ENCODE measurements at places on chromosomes 2 and 18.

GRCh38 chr2:181146171-181146570 lies 165.8 kb downstream of the UBE2E3 start:
- no peak for DNase-seq

DNA sequence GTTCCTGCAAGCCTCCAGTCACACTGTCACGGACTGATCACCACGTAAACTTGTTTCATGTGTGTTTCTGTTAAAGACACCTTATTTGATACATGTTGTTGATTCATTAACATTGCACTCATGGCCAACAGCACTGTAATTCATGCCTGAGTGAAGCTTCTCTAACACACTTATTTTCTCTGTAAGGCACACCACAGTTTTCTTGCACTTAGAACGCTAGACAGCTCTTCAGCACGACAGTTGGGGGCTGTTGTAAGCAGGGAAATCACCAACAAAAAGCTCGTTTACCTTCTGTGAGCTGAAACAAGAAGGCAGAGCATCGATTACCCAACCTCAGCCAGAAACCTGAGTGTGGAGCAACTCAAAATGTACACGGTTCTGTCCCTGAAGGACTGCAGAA lies 28.1 kb downstream of the TNFRSF11A start:
- DNase-seq: no peak

- no peak for DNase-seq
Measured at GRCh38 chr2:216694826-216695217, 527 bp downstream of the IGFBP5 start.

DNA sequence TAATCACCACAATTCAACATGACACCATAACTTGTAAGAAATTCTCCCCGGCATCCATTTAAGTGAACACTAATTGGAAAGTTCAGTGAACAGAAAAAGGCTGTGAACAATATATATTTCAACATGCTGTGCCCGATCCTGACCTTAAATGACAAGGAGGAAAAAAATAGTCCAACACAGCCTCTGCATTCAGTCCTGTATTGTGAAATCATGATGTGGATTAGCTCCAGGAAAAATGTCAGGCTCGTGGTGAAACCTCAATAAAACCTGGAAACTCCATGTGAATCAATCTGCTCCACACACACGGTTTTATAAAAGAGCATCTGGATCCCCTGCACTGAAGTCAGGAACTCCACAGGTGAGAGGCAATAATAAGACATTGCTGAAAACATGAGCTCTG lies 145.4 kb upstream of the SPOPL start:
- peak; percentile 68 for DNase-seq

- no peak for DNase-seq
Measured at GRCh38 chr2:215780907-215781685, 232.3 kb downstream of the MREG start.

DNA sequence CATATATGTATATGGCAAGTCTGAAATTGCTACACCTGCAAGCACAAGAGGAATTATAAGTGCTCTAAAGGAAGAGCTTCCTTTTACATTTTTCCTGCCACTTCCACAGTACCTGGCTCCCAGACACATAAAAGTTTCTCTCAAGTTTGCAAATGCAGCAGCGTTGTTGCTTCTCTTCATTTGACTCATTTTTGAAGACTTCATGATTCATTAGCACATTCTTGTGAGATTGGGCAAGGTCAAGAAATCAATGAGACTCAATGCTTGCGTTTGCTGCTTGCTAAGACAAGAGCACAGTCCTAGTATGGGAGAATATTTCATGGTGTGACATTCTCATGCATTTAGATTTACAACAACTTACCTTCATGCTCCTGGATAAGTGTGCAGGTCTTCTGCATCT lies 42.6 kb upstream of the PDCL3 start:
- no peak for DNase-seq

DNA sequence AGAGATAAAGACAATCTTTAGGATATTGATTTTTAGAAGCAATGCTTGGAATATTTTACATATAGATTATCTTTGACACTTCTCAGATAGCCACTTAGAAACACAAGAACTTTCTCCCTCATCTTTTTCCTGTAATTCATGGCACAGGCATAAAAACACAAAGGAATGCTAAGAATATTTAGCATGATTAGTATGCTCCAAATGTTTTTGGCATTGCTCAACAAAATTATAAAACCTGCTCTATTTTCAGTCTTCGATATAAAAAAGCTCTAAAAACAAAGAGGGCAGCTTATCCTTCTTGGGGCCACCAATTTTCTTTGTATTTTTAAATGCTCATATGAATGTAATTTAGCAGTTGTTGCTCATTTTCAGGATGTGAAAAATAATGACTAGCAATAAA lies 90.8 kb downstream of the RAD51AP2 start:
- no peak for DNase-seq

DNA sequence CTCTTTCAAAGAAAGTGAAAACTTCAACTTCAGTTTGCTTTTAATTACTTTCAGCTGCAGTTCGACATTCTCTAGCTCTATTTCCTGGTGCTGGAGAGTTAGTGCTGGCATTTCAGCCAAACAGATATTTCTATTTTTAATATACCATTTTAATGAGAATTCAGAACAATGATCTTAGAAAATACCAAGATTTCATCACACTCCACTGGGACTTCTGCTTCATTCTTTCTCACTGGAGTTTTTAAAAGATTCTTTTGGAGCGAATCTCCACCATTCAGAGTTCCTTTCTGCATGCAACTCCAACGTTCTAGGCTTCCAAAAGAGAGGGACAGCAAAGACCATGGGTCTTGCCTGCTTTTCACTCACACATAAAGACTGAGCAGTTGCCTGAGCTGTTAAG lies 94.2 kb downstream of the CABLES1 start:
- no peak for DNase-seq

DNA sequence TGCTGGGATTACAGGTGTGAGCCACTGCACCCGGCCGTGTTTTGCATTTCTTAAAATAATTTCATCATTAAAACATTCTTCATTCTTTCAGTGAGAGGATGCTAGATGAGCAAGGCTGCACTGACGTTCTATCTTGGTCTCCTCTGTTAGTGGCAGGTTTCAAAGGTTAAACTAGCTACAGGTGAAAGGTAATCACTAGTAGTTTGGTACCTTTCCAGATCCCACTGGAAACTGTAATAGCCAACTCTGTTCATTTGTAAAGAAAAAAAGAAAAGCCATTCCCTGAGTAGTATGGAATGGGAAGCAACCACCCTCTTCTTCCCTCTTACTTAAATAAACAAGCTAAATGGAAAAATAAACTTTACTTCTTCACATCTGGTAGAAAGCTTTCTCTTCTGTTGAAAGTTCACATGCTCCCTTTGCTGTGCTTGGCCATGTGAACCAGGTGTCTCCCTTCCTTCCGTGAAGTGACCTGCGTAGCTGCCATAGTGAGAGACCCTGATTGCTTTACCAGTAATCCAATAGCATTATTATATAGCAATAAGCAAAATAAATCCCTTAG lies 94.0 kb downstream of the GREB1L start:
- no peak for DNase-seq

GRCh38 chr2:133139847-133140533 lies 428.3 kb downstream of the NCKAP5 start:
- DNase-seq: no peak

GRCh38 chr2:212097001-212097400 lies 441.6 kb downstream of the ERBB4 start:
- DNase-seq: no peak

DNA sequence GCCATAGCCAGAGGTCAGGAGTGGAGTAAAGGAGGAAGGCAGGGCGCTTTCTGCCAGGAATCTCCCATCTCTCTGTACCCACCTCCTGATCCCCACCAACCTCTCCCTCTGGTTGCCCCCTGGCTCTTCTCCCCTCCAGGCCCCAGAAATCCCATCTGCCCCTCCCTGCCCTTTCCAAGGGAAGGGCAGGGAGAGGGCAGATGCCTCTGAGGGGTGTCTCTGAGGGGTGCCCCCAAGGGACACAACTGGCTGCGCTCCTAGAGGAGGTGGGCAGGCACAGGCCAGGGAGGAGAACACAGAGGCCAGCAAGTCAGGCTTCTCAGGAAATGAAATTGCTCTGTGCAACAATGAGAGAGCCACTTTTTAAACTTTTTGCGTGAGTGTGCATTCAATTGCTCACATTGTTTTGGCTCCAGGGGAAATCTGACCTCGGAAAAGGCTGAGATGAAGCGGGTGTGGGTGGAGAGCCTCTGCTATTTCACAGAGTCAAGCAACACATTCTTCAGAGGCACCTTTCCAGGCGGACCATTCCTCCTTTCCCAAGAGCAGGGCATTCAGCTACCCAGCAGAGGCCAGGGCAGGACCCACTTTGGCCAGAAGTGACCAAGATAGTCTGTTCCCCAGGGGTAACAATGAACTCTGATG lies 125.5 kb downstream of the SMAD7 start:
- no peak for DNase-seq

- DNase-seq: no peak
Measured at GRCh38 chr18:77495982-77496690, 246.5 kb downstream of the GALR1 start.

- DNase-seq: no peak
Measured at GRCh38 chr2:47483191-47483590, 80.2 kb downstream of the MSH2 start.

GRCh38 chr18:70380915-70381896 lies 92.4 kb downstream of the SOCS6 start:
- DNase-seq: no peak

- no peak for DNase-seq
Measured at GRCh38 chr18:9577361-9577760, 37.0 kb downstream of the PPP4R1 start.

- DNase-seq: no peak
Measured at GRCh38 chr2:85213404-85213803, 80.2 kb downstream of the TCF7L1 start.
